Central memory CD8-positive, alpha-beta T cell (primary cell): ENCODE measurements at places on chromosomes 2 and 18.

GRCh38 chr2:70553334-70553583, 367 bp downstream of the TGFA start:
- no peak for DNase-seq

DNA sequence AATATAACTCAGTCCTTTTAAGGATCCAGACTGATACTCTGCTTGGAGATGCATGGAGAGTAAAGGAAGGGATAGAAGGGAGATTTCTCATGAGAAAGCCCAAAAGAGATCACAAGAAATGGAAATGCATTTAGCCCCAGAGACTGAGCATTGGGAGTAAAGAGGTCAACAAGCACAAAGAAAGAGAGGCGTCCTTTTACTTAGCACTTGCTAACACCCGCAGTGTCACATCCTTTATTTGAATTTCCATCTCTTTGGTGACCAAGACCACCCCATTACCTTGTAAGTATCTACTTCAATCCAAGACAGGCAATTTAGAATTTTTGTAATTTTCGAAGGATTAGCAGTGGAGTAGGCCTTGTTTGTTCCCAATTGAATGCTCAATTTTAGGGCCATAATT, 111.8 kb upstream of the DCC start:
- no peak for DNase-seq

- no peak for DNase-seq
Measured at GRCh38 chr2:11466307-11467128, 557 bp upstream of the E2F6 start.

DNA sequence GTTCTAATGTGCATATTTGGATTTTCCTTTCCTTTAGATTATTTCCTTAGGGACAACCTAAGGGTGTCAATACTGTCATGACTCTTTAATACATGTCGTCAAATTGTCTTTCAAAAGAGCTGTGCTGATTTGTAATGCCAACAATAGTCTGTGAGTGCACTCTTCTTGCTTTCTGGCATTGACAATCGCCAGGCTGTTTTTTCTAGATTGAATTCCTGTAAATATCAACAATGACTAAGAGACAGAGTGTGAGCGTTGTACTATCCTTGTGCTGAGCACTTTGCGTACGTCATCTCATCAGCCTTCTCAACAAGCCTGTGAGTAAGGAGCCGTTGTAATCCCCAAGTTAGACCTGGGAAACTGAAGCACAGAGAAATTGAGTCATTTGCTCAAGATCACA, 96.0 kb downstream of the ACOXL start:
- DNase-seq: no peak

- no peak for DNase-seq
Measured at GRCh38 chr2:147135376-147135775, 709.5 kb upstream of the ACVR2A start.

DNA sequence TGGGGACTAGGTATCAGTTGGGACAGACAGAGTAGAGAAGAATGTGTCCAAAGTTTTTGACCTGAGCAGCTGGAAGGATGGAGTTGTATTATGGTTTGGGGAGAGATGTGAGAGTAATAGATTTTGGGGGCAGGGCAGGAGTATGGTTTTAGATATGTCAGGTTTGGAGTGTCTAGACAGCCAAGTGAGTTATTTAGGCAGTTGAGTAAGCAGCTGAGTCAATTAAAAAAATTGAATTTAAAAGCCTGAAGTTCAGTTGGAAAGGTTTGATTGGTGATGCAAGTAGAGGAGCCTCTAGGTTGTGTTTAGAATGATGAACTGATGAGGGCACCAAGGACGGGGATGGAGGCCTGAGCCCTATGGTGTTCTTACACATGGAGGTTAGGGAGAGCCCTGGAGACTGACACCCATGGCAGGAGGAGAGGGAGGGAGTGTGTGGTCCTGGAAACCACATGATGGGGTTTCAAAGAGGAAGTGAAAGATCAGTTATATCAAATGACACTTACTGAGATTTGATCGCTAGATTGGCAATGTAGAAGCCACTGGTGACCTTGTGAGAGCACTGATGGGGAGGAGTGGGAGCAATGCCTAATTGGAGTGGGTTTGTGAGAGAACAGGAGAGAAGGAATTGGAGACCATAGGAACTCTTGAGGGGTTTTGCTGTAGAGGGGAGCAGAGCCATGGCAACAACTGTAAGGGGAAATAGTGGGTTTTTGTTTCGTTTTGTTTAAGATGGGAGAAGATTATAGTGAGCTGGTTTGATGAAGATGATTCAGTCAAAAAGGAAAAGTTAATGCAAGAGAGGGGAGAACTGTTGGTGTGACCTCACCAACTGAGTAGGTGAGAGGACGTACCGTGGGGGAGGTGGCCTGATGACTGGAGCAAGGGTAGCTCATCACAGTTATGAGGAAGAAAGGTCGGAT, 10.3 kb downstream of the ITGA6 start:
- no peak for DNase-seq

GRCh38 chr2:105184420-105184819, 57.1 kb upstream of the GPR45 start:
- DNase-seq: no peak

GRCh38 chr2:42856891-42857632, 64.7 kb upstream of the HAAO start:
- DNase-seq: no peak

DNA sequence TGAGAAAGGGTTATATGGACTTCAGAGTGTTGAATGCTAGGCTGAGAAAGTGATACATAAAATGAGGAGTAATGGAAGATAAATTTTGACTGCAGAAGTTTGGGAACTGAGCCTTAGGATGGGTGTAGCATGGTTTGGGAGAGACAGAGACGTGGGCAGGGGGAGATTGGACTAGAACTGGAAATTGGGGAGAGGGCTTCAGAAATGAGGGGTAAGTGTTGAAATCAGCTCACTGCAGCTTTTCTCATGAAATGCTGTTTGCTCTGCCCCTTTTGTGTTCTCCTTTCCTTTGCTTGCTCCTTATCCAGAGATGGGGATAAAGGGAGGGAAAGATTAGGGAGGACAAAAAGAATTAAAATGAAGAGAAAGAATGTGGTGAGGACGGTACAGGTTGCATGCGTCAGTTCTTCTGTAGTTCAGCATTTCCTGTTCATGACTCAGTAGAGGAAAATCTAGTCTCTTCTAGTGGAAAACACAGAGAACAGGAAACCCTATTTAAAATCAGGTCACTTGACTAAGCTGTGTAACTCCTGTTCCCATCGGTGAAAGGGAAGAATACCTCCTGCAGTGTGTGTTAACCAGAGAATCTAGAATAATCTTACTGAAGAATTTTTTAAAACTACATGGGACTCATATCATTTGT, 105.6 kb downstream of the CRIM1 start:
- no peak for DNase-seq

- no peak for DNase-seq
Measured at GRCh38 chr2:119221609-119222008, 2.0 kb upstream of the STEAP3 start.

DNA sequence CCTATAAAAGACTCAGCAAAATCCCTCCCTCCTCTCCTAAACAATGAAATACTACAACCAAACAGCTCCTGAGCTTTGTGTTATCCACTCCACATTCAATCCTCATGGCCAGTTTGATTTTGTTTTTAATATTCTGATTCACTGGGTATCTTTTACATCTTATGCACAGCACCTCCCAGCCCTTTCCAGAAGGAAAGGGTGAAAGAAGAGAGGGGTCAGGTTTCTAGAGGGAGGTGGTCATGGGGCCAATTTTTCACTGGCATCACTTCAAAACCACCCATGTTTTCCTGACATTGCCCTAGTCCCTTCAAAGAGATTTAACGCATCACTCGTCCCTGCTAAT, 315.6 kb downstream of the LPIN1 start:
- no peak for DNase-seq

- no peak for DNase-seq
Measured at GRCh38 chr2:39447266-39448168, 10.4 kb upstream of the MAP4K3 start.
